Naive thymus-derived CD8-positive, alpha-beta T cell (primary cell): ENCODE measurements at places on chromosomes 13 and 19.
A peak's percentile ranks its signal among the peaks of the same experiment; 100 is the strongest.

GRCh38 chr13:94435604-94436226 is 43.8 kb downstream of the DCT start:
- DNase-seq = no peak

DNA sequence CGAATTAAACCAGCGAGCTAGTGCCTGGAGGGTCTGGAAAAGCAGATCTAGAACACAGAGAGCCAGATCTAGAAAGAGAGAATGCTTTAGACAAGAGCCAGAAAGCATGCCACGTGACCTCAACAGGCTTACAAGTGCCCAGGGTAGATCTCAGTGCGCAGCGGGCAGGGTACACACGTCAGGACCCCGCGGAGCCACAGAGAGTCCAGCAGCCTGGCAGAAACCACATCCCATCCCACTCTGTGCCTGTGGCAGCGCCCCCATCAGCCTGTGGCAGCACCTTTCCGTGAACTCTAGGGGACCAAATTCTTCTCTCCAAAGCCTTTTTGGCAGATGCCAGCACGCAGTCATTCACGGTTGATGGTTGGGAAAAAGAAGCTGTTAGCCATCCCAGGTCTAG is 5.9 kb downstream of the ARHGEF1 start:
- peak; percentile 77 for DNase-seq

- DNase-seq = no peak
Measured at GRCh38 chr13:70391678-70392077, 283.4 kb upstream of the KLHL1 start.

- DNase-seq = no peak
Measured at GRCh38 chr19:9178901-9179300, at the start of gene OR7D2. Gene OR7D2, plus strand, starts transcription at chr19:9178979. Its CDS starts 6,803 bp downstream, at chr19:9185782.

DNA sequence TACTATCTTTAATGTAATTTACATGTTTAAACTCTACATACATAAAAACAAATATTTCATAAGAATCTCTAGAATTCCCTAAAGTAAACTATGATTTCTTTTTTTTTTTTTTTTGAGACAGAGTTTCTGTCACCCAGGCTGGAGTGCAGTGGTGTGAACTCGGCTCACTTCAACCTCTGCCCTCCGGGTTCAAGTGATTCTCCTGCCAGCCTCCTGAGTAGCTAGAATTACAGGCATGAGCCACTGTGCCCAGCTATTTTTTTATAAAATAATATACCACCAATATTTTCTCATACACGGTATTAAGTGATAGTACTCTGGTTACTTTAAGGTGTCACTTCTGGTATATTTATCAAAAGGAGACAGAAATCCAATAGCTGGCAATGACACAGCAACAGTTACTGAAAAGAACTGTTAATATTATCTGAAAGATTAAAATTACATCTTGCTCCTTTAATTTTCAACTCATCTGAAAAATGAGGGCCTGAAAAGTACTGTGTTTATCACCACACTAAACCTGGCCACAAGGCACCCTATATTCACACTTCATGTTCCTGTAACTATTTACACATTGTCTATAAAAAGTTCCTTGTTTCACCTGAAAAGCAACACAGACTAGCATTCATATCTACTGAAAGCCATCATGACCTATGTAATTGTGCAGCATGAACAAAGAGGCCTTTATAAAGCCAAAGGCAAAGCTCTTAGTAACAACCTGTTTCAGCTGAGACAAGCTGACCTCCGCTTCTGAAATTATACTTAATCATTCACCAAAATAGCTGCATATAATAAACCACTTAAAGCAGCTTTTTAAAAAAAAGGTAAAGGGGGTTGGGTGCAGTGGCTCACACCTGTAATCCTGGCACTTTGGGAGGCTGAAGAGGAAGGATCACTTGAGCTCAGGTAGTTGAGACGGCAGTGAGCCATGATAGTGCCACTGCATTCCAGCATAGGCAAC is 106.1 kb downstream of the SLC25A15 start:
- no peak for DNase-seq

- DNase-seq = peak; percentile 93
Measured at GRCh38 chr19:20661150-20661819, at the start of gene ZNF626. Gene ZNF626, minus strand, starts transcription at chr19:20661571. Its CDS starts 125 bp downstream, at chr19:20661446.

- no peak for DNase-seq
Measured at GRCh38 chr13:31739226-31739625, at the start of gene RXFP2. Gene RXFP2, plus strand, starts transcription at chr13:31739526. Its CDS starts 87 bp downstream, at chr13:31739613.

DNA sequence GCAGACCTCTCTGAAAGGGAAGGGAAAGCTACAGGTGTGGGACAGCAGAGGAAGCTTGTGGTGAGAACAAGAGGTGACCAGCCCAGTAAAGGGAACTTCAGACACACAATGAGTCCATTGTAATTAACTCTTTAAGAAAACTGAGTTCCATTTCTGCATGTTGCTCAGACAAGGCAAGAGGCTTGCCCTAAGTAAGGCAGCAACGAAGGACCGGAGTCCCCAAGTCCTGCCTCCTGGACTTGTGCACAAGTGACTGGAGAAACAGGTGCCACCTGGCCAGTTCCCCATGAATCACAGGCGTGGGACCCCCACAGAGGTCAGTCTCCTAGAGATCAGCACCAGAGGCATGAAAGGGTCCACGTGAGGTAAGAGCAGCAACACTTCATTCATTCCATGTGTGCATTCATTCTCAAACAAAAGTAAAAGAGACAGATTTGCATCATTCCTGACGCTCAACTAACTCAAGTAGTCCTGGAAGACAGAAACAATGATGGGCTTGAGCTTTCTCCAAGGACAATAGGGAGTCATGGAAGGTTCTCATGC is 14.7 kb upstream of the SIGLEC6 start:
- DNase-seq = no peak

- no peak for DNase-seq
Measured at GRCh38 chr13:71605744-71606143, 261.3 kb downstream of the DACH1 start.

- no peak for DNase-seq
Measured at GRCh38 chr19:49923055-49924003, 5.7 kb upstream of the ATF5 start.

DNA sequence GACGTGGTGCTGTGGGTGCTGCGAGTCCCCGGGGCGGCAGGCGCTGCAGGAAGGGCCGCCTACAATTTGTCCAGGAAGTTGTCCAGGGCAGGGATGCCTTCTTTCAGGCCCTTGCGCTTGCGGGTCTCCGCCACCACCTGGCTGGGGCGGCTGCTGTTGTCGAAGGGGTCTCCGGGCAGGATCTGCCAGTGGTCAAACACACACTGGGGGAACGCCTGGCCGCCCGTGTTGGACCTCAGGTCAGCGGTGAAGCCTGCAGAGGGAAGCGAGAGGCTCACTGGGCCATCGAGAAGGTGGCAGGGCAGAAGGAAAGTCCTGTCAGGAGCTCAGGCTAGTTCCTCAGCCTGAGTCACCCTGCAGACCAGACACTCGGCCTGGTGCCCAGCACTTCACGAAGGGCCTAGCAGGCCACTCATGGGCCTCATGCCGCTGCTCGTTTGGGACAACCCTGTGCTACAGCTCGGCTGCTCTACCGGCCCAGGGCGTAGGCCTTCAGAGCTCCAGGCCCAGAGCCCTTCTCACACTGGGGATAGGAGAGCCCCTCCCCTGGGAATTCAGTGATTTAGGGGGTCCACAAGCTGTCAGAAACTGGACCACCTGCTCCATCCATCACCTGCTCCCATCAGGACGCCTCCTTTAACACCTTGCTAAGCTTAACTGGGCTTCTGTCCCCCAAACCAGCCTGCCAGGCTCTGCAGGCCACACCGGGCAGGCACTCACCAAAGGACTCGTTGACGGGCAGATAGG is 5.8 kb upstream of the DAPK3 start:
- no peak for DNase-seq

GRCh38 chr19:56333506-56333905 is 18.9 kb upstream of the ZSCAN5A start:
- peak; percentile 34 for DNase-seq

- DNase-seq = no peak
Measured at GRCh38 chr13:106083620-106084350, 451.7 kb downstream of the EFNB2 start.

DNA sequence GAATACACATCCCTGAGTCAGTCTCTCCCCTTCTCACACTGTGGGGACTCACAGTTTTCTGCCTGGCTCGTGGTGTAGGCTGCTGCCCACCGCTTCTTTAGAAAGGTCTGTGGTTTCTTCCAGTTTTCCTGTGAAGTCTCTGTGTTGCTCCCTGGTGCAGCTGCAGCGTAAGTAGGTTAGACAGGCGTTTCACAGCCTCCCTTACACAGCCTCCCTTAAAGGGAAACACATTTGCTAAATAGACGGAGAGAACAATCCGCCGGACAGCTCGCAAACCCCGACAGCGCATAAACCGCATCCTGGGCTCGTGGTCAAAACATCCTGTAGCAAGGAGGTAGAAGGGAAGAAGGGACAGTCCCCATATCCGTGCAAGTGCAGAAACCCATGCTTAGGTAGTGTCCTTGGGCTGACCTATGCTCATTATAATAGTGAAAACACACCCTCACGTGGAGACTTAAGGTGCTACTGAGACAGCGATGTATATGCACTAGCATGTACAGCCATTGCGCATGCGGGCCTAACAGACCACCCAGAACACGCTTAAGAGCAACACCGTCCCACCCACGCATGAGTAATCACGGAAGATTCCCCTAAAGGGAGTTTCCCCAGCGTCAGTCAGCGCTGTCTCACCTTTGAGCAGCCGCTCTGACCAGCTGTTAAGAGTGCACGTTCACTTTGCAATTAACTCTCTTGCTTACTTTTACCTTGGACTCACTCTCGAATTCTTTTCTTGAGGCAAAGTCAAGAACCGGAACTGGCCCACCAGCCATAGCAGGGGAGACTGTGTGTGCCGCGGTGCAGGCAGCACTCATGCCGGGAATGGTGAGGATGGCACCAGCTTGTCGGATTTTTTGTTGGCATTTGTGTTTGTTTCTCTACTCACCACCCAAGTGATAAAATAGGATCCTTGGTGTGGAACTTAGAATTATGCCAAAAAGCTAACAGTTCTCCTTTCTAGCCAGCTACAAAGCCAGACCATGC is 16.6 kb downstream of the SIGLEC8 start:
- peak; percentile 81 for DNase-seq

- peak; percentile 22 for DNase-seq
Measured at GRCh38 chr19:18063463-18063862, 23.3 kb downstream of the IL12RB1 start.

DNA sequence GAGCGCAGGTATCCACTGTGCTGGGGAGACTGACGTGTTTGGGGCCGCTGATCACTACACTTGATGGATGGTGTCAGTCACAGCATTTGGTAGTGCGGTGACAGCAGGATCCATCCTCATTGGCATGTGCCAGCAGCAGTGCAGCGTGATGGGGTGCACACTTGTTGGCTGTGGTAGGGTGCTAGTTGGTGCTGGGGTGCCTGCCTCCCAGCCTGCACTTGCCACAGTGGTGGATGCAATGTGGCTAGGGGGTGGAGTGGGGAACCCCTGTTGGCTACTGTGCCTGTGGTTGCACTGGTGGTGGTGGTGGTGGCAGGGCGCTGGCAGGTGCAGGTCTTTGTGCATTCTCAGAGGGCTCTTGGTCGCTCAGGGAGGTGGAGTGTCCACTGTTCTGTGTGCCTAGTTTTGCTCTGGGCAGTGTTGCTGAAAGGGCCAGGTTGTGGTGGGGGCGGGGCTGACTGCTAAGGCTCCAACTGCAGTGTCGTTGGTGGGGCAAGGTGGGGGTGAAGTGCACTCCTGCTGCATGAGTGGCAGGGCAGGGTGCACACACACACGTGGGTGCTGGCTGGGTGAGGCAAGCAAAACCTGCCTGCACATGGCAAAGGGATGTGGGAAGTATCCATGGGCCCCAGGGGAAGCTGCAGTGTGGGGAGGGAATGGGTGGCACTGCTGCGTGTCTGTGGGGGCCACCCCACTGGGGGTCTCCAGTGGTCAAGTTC is 84.8 kb downstream of the ZMYM2 start:
- no peak for DNase-seq

- no peak for DNase-seq
Measured at GRCh38 chr13:111948811-111949210, 118.1 kb upstream of the SOX1 start.

DNA sequence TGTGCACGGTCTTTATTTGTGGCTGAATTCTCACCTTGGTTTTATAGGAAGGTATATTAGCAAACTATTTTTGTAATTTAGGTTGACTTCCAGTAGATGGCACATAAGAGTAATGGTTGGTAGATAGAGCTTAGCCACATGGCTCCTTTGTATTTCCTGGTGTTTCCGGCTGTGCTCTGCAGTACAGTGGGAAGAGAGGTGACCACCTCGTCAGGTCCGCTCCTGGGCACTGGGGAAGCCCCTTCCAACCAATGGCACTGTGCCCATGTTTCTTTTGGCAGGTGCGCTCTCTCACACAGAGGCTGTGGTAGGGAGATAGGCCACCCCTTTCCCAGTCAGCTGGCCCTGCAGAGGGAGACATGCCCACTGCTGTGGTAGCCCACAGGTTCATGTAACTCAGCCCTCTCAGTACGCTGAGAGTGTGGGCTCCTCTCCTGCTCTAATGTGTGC is 74.3 kb upstream of the ATP12A start:
- no peak for DNase-seq

- no peak for DNase-seq
Measured at GRCh38 chr19:5484398-5485285, 29.4 kb downstream of the ZNRF4 start.

DNA sequence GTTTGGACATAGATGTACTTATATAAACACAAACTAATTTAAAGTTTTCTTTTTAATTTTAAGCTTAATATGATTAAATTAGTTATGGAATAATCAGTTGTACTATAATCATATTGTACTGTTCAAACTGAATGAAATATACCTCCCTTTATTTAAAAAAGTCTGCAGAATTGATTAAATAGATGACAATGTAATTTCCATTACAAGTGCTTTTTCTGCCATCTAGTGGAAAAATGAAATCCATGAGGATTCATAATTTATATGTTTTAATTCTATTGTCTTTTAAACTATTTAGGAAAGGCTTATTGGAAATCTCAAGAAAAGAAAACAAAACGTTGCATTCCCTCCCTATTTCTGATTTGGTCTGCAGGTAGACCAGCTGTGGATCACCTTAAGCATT is 30.9 kb downstream of the MZT1 start:
- no peak for DNase-seq

DNA sequence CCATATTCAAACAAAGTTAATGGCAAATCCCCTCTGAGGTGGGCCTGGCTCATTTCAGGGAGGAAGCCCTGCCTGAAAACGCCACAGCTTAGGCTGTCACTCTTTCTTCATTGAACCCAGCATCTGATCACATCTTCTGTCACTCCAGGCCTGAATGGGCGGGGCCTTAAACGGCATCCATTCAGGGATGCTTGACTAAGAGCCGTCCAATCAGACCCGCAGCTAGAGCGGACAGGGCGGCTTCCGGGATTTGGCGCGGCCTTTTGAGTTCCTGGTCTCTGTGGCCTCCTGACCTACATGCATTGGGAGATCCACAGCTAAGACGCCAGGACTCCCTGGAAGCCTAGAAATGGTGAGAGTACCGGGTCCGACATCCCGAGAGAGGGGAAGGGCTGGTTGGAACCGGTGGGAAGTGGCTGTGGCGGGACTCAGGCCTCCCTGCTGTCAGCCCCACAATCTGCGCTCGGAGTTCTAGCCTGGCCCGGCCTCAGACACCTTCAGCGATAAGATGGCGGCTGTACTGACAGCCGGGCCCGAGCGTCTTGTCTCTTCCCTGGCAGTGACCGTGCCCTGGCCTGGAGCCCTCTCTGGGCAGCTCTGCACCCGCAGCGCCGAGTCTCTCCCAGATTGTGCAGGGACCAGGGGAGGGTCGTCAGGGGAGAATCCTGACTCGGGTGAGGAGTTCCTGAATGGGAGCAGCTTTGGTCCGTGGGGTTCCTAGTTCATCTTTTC is at the start of gene ZNF723:
Gene ZNF723 (plus strand): TSS at position 261 of the 732 bp plus-strand sequence. CDS start 89 bp downstream, at position 350.
- no peak for DNase-seq
